ENCODE measurements at places on chromosomes 2 and 18.

GRCh38 chr18:23240609-23240930 lies 105.3 kb downstream of the CABLES1 start:
- DNase-seq, result no peak

DNA sequence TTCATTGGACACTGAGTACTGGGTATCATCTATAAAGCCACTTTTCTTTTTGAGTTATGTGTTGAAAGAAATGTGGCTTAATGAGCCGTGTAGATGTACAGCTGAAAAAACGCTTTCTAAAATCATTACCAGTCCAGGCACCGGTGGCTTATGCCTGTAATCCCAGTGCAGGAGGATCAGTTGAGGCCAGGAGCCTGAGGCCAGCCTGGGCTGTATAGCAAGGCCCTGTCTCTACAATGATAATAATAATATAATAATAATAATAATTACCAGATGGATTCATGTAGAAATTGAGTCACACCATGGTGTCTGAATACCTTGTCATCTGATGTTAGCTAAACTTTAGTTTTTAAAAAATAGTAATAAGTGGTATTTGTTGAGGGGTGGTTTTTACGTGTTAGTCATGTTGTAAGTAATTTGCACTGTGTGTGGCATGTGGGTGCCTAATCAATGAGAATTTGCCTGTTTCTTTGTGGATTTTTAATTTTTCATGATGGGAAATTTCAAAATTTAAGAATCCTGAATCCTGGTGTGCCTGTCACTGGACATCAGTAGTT lies 30.1 kb downstream of the NCK2 start:
- no peak for DNase-seq

- DNase-seq, result no peak
Measured at GRCh38 chr2:239940861-239941570, 84.1 kb downstream of the NDUFA10 start.

- DNase-seq, result no peak
Measured at GRCh38 chr2:45781464-45781811, 130.0 kb downstream of the PRKCE start.

GRCh38 chr2:219252570-219252899 lies 508 bp upstream of the TUBA4B start:
- no peak for DNase-seq

GRCh38 chr2:163778045-163778781 lies 42.4 kb upstream of the FIGN start:
- DNase-seq, result peak; percentile 98

DNA sequence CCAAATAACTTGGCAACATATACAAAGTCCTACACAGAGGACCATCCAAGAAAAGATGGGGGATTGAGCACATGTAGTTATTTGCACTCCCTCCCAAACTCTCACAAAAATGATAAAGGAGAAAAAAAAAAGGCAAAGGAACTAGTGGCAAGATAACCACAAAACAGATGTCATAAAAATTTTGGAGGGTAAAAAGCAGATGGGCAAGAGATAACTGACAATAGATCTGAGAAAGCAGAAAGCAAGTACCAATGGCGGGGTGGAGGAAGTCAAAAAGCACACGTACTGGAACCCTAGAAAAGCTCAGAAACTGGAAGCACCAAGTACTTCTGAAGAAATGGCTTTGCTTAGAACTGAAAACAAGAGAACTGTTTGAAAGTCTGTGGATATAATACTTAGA lies 82.0 kb downstream of the WDPCP start:
- no peak for DNase-seq

GRCh38 chr2:144011098-144011497 lies 508.8 kb downstream of the ZEB2 start:
- DNase-seq, result no peak

- DNase-seq, result no peak
Measured at GRCh38 chr18:7980136-7980535, 413.0 kb downstream of the PTPRM start.

GRCh38 chr18:57767259-57768050 lies 35.7 kb downstream of the ATP8B1 start:
- no peak for DNase-seq

DNA sequence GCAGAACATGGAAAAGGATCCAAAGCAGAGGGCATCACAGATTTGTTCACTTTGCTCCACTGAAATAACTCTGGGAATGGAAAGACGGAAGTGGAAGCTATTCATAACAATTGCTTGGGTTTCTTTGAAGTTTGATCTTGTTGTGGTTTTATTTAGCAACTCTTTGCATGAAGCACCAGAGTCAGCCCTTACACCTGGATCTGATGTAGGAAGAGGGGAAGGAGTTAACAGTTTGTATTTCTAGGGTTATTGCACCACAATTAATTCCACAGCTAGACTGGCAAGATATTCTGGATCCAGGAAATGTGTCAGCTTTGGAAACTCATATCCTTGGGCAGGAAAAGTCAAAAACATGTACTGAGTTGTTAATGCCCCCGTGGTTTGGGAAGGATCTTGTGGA lies 1143.4 kb downstream of the CNTNAP5 start:
- peak; percentile 2 for DNase-seq

GRCh38 chr2:159251296-159252173 lies 35.0 kb downstream of the WDSUB1 start:
- DNase-seq, result no peak

GRCh38 chr2:106108791-106109190 lies 85.3 kb downstream of the UXS1 start:
- no peak for DNase-seq

DNA sequence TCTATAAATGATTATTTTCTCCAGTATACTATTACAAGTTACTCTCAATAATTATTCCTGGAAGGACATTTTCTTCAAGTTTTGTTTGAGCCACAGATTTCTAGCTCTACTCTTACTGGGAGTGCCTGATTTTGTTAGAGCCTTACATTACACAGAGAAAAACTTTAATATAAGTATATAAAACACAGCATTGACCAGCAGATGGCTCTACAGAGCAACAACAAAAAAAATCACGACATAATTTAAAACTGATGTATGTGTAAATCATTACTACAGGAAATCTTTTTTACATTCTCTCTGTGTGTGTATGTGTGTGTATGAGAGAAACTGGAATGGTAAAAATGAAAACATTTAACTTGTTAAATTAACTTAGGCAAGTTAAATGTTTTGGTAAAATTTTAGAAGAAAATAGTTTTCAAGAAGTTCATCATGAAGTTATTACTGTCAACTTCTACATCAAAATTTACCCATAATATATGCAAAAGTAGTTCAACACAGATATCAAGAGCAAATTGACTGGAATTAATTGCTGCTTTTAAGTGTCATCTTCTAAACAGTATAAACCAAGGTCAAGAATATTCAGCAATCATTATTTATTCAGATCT lies 103.3 kb downstream of the MDH1 start:
- DNase-seq, result peak; percentile 72

GRCh38 chr2:10382354-10383061 lies 65.6 kb downstream of the ODC1 start:
- no peak for DNase-seq

DNA sequence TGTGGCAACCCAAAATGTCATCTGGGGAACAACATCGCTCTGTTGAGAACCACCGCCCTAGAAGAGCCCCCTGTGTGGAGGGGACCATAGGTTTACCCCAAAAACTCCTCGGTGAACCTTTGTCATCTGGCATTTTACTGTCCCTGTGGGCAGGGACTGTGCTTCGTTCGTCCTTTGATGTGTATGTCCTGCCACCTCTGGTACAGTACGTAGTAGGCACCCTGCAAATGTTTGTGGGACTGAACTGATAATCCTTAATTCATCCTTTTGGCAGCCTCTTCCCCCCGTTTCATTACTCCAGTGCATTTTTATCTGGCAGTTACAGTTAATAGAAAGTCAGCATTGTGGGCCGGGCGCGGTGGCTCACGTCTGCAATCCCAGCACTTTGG lies 728 bp downstream of the NAPG start:
- peak; percentile 8 for DNase-seq

DNA sequence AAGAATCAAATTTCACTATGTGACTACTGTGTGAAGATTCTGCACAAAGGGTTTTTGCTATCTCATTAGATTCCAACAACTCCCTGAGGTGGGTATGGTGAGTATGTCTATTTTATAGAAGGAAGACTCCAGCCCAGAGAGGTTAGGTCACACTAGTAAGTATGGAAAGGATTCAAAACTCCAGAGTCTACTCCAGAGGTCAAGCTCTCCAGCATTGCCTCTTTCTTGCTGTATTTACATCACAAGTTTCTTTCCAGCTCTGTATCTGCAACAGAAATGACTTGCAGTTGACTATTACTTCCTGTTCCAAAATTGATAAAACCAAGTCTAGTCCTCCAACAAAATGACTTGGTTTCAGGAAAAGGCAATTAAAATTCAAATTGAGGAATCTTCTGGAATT lies 2.1 kb downstream of the COL4A4 start:
- DNase-seq, result no peak

- DNase-seq, result no peak
Measured at GRCh38 chr2:102977426-102978090, 215.7 kb downstream of the TMEM182 start.

DNA sequence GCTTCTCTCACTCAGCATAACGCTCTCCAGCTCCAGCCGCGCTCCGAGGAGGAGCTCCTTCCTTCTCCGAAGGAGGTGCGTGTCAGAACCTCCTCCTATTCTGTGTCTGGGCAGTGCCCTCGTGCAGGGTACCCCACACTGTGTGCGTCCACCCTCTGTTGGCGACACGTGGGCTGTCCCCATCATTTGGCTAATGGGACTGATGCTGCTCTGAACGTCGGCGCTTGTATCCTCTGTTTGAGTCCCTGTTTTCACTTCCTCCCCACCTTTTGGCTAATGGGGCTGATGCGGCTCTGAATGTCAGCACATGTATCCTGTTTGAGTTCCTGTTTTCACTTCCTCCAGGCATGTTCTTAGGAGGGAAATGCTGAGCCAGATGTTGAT lies 22.2 kb downstream of the KCNG2 start:
- DNase-seq, result no peak

DNA sequence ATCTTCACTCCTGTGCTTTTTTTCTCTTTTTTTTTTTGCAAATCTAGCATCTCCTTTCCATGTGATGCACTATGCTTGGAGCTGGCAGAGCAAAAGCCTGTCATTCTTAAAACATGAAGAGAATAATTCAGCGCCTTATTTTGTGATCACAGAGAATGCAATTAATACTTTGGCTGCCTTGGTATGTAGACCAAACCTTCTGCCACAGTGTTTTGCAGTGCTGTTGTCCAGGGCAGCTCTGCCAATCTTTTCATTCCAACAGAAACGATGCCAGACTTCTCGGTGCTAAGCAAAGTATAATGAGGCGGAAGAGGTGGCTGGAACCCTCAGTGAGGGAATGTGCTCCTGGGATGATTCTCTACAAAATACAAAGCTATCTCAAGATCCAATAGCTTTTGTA lies 25.6 kb downstream of the BCL2 start:
- DNase-seq, result no peak

- DNase-seq, result peak; percentile 58
Measured at GRCh38 chr18:77208964-77209363, 40.7 kb upstream of the GALR1 start.

Data from fibroblast of lung (primary cell).